Right renal pelvis (tissue), 4 donors: ENCODE measurements at places on chromosomes 4 and X.

- no peak for DNase-seq
Observed at GRCh38 chr4:140267576-140267975, 105.9 kb upstream of the SCOC start.

GRCh38 chrX:49165901-49166881 is 3.6 kb downstream of the MAGIX start:
- DNase-seq: peak; percentile 61

DNA sequence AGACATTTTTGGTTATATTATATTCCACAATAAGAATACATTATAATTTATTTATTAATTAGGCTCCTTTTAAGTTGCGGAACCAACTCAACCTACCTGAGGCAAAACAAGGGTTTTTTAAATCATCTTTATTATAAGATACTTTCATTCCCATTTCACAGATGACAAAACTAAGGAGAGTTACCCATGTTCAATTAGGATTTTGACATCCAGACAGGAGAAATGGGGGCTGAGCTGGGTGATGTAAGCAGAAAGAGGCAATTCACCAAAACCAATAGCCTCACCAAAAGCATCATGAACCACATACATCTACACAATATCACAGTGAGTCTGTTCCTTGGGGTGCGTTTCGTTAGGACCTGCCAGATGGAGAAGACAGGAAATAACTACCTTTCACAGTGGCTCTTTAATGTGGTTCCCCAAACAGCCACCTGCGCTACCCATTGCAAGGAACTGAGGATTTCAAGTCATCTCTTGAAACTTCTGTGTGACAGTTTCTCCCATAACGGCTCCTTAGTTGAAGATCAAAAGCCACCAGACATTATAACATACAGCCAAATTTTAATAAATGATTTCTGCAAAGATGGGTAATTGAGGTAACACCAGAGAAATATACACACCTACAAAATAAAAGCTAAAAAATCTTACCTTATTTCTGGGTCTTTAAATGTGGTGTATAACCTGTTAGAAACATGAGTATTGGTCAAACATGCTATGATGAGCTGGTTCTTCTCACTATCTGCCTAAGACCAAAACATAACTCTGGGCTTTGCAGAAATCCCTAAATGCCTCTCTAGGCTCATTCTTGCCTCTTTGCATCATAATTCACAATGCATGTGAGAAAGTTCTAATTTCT is 190.6 kb upstream of the LEF1 start:
- no peak for DNase-seq

- DNase-seq: no peak
Observed at GRCh38 chr4:90306810-90307209, 179.6 kb downstream of the CCSER1 start.

DNA sequence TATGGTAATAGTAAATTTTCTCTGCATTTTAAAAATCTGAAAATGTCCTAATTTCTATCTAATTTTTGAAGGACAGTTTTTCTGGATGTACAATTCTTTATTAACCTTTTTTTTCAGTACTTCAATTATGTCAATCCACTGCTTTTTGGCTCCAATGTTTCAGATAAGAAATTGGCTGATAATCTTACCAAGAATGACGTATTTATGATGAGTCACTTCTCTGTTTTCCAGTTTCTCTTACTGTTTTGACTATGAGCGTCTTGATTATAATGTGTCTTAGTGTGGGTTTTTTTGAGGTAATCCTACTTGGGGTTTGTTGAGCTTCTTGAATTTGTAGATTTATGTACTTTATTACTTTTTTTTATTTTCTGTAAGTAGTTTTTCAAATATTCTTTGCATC is 47.2 kb downstream of the UGT2B11 start:
- no peak for DNase-seq

- no peak for DNase-seq
Observed at GRCh38 chr4:101348995-101349800, 1.9 kb upstream of the PPP3CA start.

DNA sequence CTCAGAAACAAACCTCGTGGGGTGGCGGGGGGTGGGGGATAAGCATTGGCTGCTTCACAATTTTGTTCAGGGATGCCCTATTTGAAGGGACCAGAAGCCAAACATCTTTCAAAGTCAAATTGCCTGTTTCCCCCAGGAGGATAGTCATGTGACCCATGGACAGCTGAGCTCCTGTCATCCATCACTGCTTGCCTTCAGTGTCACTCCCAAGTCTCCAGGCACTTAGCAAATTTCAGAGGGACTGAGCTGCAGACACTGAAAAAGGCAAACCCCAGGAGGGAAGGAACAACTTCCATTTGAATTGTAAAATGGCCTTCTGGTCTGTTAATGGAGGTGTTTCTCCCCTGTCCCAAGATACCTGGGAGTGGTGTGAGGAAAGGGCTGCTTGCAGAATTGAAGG is 73.4 kb downstream of the FRMPD3 start:
- DNase-seq: no peak

- peak; percentile 20 for DNase-seq
Observed at GRCh38 chr4:88659055-88659889, 38.4 kb downstream of the NAP1L5 start.

DNA sequence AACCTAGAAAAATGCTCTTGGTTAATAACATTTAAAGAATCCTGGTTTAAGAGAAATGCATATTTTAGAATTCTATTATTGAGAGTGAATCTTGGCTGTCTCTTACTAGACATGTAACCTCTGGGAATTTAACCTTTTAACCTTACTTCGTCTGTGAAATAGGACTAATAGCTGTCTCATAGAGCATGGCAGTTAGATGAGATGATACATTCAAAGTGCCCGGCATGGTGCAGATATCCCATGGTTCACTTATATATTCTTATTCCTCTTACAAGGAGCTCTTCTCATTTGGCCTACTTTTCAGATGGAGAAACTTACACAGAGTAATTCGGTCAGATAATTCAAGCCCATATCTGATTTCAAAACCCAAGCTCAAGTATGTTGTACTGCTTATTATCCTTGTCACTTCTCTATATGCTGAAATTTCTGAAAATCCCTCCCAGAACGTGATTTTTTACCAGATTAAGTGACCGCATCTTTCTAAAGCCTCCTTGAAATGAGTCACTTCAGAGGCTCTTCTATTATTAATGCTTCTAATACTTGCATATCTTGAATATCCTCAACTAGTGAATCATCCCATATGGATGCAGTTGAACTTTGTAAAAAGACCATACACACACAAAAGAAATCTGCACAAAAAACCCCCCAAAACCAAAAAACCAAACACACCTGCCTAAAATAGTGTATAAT is 4.9 kb downstream of the CDKN2AIP start:
- DNase-seq: no peak

GRCh38 chr4:176377780-176378179 is 58.0 kb downstream of the SPCS3 start:
- no peak for DNase-seq

DNA sequence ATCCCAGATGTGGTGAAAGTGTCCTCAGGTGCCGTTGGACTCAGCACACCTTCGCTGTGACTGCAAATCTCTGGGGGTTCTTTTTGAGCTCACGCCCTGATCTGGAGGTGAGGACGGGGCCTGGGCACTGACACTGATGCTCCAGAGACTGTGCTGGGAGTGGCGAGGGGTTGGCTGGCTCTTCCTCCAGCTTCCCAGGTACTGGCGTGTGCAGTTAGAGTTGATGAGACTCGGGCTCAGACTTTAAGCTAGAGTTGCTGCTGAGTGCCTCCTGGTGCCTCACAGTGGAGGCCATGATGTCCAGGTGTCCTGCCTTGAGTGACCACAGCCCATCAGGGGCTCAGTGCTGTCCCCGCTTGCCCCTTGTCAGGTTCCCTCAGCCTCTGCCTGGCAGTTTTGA is 16.3 kb downstream of the SPON2 start:
- DNase-seq: no peak

DNA sequence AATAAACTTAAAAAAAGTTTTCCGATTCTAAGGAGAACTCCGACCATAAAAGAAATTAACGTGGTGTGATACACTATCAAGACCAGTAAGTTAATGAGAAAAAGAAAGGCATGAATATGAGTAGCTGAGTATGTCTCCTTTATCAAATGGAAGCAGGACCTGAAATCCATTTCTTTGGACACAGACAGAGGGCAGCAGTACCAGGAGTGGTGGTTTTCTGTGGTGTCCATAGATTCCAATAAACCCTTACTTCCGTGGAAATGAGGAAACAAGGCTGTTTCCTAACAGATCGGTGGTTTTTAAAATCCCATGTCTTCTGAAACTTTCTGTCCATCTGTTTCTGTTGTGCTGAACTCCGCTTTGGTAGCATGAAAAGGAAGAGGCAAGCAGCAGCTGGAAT is 128.5 kb upstream of the TSPAN5 start:
- no peak for DNase-seq

DNA sequence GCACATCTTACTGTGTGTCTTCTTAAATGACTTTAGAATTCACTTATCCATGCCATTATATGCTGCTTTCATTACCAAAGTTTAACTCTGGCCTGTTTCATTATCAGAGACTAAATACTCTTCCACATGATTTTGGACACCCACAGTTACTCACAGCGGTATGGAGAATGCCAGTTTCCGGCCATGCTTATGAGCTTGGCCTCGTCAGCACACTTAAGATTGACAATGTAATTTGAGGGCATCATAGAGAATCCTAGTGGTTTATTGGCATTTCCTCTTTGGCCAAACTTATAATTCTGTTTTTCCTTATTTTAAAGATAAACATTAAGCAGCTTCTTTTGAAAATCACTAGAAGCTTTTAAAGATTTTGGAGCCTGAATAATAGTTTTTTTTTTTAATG is 104.5 kb downstream of the IRF2 start:
- DNase-seq: no peak

- no peak for DNase-seq
Observed at GRCh38 chr4:1579901-1580691, 104.0 kb downstream of the FAM53A start.

DNA sequence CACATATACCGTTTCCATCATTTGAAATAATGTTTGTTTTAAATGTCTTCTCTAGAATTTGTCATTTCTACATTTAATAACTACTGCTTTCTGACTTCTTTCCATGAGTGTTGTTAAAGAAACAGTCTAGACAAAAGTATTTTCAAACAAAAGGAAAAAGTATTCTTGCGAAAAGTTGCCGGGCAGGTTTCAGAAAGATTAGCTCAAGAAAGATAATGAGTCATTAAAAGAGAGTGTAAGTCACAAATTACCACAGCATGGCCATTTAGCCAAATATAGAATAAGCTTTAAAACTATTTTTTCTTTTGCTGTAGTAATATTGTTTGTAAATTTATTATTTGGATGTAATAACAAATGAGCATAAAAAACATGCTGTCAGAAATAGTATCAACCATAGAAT is 493.0 kb downstream of the TLL1 start:
- DNase-seq: no peak

GRCh38 chrX:150902434-150903109 is 4.1 kb upstream of the CD99L2 start:
- DNase-seq: no peak

DNA sequence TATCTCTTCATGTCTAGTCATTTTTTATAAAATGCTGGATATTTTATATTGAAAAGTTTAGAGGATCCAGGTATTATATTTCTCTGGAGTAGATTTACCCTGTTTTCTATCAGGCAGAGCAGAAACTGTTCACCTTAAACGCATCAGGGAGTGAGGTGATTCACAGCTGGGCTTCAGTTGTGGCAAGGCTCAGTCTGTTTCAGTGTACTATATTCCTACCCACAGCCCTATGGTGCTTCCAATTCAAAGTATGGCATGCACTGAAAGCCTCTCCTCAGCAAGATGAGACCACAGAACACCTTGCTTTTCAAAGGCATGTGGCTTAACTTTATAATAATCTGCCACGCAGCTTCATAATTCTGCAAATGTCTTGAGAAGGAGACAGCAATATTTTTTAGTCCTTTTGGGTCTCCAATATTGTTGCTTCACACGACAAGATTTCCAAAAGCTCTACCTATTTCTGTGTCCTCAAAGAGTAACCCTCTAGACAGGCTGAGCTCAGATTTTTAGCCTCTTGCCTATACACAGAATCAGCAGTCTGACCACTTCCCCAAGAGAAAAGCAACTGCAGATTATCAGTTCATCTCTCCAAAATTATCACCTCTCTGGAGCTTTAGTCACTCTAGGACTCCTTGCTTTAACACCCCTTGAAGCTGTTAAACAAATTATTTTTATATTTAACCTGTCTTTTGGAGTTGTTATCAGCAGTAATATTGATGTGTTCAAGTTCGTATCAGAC is 24.4 kb downstream of the PRDM5 start:
- DNase-seq: no peak

DNA sequence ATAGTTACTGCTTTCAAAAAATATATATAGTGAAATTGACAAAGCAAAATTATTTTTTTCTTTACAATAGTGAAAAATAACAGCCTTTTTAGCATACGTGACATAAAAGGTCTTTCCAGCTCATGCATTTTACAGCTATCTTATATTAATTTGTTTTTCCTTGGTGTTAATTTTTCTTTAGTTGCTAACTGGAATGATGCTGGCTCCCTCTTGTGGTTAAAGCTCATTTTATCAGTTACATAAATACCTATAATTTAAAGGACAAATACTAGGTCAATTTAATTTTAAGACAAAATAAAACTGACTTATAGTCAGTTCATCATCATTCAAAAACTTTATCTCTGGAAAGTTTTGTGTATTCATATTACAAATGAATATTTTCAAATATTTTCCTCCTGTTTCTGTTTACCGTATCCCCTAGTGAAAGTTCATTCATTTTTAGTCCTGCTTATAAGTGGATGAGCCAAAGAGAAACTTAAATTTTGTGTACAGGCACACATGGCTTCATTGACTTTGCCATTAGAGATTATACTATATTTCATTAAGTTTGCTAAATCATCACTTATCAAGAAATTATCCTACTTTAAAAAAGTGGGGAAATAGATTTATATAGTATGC is 9.9 kb upstream of the ANAPC4 start:
- no peak for DNase-seq

- DNase-seq: no peak
Observed at GRCh38 chrX:131739823-131740222, 195.9 kb downstream of the OR13H1 start.

GRCh38 chrX:19593690-19594089 is 78.4 kb upstream of the MAP3K15 start:
- peak; percentile 16 for DNase-seq

GRCh38 chr4:971666-972500 is 1.5 kb downstream of the DGKQ start:
- no peak for DNase-seq

GRCh38 chr4:89509708-89510281 is 202.2 kb upstream of the GPRIN3 start:
- DNase-seq: no peak

DNA sequence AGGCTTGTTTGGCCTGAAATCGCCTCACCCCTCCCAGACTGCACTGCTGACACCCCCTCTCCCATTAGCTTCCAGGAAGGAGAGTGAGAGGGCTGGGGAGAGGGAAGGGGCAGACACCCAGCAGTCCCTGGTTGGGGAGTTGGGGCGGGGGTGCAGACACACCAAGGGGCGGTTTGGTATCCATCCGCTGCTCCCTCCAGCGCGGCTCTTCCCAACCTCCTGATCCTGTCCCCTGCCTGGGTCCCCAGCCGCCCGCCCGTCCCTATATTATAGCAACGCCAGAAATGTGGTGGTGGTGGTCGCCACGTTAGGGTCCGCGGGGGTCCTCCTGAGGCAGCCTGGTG is 24.9 kb downstream of the GPRASP3 start:
- no peak for DNase-seq

GRCh38 chrX:46754036-46754435 is 4.9 kb downstream of the SLC9A7 start:
- no peak for DNase-seq

- no peak for DNase-seq
Observed at GRCh38 chr4:74896595-74896994, 36.3 kb upstream of the PARM1 start.
